ENCODE measurements at places on chromosomes 3 and 15.

DNA sequence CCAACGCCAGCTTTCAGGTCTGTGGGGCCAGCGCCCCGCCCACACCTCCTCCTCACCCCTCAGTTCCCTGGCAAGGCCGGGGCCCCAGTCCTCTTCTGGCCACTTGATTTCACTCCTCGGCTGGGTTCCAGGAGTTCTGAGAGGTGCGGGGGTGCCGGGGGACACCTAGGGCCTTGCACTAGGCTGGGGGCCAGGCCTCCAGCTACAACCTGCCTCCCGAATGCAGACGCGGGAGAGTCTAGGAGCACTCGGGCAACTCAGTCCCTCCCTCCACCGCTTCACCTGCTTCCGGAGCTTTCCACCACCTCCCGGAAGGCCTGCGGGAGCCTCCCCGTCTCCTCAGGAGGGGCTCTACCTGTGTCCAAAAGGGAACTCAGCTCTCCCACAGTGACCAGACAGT, 35.6 kb downstream of the TNK2 start:
- no peak for DNase-seq

GRCh38 chr3:11901286-11901875, 54.7 kb upstream of the TAMM41 start:
- no peak for DNase-seq

GRCh38 chr3:154013736-154014135, 107.5 kb upstream of the ARHGEF26 start:
- DNase-seq, result no peak

- no peak for DNase-seq
Observed at GRCh38 chr15:89398896-89399237, 64.2 kb upstream of the POLG start.

DNA sequence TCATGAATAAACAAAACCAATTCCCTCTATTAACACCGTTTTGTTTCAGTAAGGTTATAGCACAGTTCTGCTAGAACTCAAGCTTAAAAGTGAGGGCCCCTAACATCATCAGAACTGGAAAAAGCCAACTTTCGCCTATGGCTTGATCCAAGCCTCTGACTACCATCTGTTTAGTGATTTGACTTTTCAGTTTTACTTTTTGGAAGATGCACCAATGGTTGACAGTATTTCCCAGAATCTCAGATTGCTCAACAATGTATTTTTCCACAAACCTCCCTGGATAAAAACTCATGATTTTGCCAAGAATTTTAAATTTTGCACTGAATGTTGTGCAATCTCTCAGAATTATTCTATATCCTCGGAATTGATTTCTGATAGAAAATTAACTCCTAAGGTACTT, 190.7 kb downstream of the LSAMP start:
- no peak for DNase-seq

DNA sequence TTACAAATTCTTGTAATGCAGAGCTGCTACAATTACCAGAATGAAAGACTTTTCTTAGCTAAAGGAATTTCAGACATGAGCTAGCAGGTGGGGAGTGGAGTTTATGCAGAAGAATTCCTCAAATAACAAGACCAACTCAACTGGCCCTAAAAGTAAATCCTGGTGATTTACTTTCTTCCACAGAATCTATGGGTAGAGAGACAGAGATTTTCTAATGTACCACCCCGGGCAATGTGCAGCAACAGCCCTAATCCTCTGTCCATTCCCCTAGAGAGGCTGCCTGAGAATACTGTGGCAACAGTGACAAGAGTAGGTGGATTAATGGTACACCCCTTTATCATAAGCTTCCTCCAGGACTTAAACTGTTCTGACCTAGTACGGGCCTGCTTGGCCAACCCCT, 55.2 kb downstream of the AQR start:
- DNase-seq, result no peak

DNA sequence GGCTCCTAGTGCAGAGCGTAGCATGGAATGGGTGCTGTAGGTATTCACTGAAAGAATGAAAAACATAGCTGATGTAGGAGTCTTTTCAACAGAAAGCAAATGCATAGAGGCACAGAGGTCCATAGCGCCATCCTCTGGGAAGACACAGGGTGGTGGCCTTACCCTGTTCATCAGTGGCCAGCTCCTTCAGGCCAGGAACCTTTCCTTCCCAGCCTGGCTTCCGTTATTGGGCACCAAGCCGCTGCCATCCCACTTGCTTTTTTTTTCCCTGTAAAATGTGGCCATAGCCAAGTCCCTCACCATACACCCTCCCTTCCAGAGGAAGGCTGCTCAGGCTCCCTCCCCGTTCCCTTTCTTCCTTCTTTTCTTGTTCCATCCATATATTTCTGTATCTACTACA, 118.1 kb downstream of the ZNF621 start:
- DNase-seq, result no peak

DNA sequence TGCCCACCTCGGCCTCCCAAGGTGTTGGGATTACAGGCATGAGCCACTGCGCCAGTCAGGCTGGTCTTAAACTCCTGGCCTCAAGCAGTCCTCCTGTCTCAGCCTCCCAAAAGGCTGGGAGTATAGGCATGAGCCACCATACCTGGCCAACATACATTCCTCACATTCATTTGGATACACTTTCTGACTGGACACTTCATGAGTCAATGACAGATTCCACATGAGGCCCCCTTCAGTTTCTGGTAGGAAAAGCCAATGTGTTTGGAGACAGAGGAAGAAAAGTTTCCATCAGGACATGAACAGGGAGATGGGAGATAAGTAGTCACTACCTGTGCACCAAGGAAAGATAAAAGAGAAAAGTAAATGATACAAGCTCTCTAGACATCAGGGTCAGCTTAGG, 49.4 kb upstream of the GSK3B start:
- no peak for DNase-seq

DNA sequence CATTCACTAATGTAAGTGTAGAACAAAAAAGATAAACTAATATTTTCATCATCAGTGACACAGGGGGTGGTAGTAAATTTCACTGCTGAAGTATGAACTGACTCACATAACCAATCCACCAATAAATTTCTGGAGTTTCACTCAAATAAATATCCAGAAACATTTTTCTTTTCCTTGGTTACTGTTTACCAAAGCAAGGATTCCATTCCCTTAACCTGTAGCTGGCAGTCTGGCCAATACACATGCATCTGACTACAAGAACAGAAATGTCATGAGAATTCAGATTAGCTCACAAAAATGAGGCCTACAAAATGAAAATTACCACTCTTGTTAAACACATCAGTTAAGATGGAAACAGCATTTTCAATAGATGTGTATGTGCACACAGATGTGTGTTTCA, 80.3 kb downstream of the STAG1 start:
- no peak for DNase-seq

DNA sequence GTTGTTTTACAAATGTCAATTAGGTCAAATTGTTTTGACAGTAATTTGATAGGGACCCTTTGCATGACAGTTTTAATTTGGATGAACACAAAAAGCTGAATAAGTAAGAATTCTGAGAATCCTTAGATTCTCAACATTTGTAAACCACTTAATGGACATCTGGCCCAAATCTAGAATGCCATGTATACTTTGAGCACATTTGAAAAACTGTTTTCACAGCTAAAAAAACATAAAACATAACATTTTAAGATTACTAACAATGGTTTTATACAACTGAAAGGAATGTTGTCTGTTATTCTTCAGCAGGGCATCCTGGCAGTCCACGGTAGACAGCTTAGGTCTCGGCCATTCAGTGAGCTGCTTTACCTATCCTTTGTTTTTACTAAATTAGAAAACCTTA, 34.5 kb upstream of the TM2D3 start:
- no peak for DNase-seq

DNA sequence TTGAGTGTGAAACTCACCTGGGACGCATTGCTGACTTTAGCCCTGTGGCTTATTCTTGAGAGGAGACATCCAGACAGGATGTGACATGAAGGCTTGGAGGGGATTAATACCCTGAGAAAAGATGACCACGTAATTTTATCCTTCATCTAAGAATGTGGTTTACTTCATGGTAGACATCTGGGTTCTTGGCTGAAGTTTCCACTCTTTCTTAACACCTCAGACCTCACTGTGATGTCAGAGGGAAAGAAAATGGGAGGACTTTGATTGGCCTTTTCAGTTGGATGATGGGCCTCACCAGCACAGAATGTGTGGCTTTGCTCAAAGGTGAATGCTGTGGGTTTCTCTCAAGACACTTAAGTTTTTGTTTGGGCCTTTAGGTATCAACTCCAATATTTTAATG, 16.5 kb downstream of the GORASP1 start:
- no peak for DNase-seq

DNA sequence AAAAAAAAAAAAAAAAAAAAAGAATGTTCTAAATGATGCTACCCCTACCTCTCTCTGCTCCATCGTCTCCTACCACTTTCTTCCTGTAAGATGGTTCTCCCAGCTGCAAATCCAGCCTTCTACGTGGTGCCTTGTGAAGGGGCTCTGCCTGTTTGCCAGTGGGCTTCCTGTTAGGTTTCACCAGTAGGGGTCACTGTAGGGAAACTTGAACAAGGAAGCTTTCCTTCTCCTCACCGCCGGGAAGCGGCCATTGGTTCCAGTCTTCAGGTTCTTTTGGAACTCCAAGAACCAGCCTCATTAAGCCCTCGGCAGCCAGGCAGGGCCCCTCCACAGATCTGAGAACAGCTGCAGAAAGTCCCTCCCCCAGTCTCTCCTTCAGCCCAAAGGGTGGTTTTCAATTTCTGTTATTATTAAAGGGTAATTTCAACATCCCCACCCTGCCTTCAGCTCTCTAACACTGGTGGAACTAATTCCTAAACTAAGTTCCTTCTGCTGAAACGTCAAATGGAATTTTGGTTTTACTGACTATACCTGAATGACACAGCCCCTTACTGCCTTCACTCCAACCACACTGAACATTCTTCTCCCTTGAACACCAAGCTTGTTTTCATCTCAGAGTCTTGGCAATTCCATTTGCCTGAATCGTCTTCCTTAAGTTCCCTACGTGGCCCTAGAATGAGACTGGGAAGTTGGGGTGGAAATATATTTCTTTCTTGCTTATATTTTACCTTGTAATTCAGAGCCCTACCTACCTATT, 13.5 kb downstream of the MCCC1 start:
- DNase-seq, result no peak

DNA sequence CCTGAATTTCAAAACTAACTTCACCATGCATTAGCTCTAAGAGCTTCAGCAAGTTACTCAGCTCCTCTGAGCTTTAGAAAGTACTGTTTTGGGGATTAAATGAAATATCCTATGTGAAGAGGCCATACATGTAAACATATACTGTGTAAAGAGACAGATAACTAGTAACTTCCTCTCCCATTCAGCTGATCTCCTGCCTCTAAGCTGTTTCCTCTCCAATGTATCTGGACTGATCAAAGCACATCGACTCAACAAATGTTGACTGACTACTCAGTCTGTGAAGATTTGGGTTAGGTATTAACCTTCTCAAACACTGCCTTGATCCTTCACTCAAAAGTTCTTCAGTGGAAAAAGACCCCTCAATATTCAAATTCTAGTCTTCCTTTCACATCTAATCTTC, 82.0 kb downstream of the BOC start:
- DNase-seq, result no peak
